ENCODE measurements at places on chromosomes 5 and 9.

- DNase-seq = no peak
These were observed 51.4 kb upstream of the DAB2 start for GRCh38 chr5:39475881-39476842.

DNA sequence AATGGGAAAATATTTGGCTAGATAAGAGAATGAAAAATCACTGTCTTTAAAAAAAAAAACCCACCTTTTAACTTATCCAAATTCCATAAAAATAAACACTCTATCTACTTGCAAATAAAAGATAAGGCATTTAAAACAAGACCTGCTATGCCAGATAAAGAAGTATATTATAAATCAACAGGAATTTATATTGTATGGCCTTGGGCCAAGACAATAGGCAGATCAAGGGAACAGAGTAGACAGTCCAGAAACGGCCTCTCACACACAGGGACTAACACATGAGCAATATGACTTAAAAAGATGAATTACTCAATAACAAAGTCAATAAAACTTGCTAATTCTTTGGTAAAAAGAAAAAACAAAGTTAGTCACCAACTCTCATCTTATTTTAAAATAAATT lies 34.7 kb upstream of the ICE1 start:
- DNase-seq = no peak

DNA sequence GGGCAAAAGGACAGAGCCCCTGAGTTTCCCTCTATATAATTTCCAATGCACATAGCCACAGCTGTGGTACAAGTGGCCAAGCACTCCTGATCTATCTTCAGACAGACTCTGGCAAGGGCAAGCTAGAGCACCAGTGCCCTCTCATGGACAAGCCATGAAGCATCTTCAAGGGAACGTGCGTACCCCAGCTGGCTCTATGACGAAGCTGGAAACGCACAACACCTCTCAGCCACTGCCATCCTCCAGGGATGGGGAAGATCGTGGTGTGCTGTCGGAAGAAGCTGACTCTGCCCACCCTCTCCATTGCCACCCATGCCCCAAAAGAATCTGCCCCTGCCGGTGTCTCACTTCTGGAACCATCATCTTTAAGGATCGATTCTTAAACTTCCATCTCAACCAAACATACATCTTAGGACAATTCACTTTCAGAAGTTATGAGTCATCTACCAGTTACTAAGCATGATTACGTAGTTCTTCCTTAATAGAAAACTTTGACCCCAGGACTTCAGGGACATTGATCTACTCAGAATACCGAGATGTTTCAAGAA lies 482.9 kb downstream of the AGTPBP1 start:
- peak; percentile 57 for DNase-seq

- no peak for DNase-seq
These were observed 27.9 kb upstream of the IFNA14 start for GRCh38 chr9:21267485-21268346.

DNA sequence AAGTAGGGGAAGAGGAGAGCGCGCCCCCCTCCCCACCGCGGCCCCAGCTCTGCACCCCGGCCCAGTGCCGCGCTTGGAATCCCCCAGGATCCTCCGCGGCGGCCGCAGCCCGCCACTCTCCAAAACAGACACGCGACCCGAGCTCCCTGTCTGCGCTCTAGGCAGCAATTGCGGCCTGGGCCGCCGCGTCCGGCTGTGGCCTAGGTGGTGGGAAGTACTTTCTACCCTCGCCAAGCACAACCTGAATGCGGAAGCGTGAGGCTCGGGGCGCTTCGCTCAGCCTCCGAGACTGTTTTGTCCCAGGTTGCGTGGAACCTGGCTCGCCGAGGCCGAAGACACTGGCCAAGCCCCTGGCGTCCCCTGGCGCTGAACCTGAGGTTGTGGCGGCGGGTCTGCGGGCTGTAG lies 3.3 kb upstream of the FOXB2 start:
- DNase-seq = no peak

Measured in NCI-H1930 (cell line).